Stimulated activated CD4-positive, alpha-beta T cell treated with anti-CD3 and anti-CD28 coated beads, TNF-alpha, amount 100 ng/mL, for 1 hour (primary cell): ENCODE measurements at places on chromosomes 1 and 21.

DNA sequence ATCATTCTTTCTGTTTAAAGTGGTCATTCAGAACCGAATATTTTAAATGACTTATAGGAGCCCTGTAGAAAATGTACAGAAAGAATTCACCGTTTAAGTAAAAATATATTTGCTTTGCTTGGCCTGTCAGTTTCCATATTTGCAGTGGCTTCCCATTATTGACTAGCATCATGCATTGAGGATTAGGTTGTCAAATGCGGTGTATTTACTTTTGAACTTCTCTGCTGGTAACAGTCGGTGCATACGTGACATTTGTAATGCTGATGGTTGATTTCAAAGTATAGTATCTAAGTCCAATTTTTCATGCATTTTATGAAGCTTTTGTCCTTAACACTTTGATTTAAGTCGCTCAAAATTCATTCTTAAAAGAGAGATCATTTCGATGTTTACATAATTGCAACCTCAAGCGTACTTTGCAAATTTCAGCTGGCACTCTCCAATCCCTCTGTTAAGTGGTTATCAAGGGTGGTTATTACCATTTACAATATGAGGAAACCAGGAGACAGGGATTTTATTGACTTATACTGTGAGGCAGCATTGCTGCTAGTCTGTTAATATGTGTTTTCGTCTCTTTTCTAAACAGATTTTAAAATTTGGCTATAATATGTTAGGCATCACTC lies 201.6 kb downstream of the SDCCAG8 start:
- DNase-seq = no peak

DNA sequence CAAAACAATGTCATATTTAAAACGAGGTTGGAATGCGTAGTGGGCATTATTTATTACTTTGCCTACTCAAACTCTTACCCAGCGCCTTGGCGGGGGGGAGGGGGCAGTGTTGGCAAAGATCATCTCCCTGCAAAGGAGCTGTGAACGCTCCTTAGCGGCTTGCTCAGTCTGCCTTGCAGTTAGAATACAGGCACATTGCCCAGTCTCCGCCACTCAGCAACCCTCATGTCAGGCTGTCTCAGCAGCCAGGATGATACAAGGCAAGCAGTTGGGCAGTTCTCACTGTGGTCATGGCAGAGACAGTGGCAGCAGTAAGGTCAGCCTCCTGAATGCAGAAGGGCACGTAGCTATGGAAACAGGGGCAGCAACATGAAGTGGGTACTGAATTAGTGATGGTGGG lies 170.4 kb upstream of the KCNK2 start:
- DNase-seq = no peak

- no peak for DNase-seq
Measured at GRCh38 chr1:184296466-184297243, 90.2 kb upstream of the C1orf21 start.

- peak; percentile 5 for DNase-seq
Measured at GRCh38 chr1:174875306-174875705, 124.4 kb upstream of the CACYBP start.

GRCh38 chr1:174998569-174999215 lies 1.1 kb upstream of the CACYBP start:
- DNase-seq = peak; percentile 23

DNA sequence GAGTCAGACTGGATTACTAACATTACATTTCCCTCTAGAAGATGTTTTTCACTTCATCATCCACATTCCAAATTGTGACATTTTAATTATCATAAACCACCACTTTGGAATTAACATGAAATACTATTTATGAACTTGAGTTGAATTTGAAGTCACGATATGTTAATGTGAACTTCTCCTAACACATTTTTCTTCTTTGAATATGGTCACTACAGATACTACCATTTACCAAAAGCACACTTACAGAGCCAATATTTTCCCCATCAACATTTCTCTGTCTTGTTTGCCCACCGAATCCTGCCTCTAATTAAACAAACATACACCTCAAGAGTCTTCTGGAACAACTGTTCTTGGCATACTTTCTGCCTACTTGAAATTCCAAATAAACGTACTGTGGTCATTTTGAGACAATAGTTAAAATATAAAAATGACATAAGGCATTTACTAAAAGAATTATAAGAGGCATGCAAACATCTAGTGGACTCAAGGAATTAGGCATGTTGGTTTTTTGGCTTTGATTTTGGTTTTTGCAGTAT lies 177.4 kb downstream of the AKT3 start:
- no peak for DNase-seq

DNA sequence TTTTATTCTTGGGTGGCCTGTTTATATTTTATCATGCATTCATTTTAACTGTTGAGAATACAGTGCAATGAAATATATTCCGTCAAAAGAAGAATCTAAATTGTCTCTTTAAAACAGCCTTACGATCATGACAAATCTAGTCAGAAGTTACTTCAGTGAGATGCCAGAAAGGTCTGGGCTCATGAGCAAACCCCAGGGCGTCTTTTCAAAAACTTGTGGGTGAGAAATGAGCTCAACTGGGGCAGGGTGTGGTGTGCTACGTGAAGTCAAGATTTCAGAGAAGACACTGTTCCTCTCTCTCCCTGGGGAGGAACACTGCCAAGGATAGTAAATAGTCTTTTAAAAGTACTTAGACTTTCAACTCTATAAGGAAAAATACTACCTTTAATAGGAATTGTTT lies 13.4 kb upstream of the UAP1 start:
- no peak for DNase-seq

- no peak for DNase-seq
Measured at GRCh38 chr1:202956969-202957368, 1.1 kb downstream of the ADIPOR1 start.

DNA sequence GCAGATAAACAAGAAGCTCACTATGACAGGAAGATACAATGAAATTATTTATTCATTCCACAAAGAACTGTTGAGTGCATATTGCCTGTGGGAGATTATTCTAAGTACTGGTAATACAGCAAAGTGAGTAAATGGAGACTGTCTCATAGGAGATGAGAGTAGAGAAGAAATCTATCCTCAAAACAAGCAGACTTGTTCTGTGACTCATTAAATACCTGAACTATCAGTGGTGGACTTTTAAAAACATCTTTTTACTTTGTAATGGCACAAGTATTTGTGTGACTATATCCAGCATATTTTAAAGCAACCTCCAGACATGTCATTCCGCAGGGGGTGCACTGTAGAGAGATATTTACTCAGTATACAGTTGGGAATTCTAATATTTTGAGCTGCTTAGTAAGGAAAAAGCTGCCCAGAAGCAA lies 259.2 kb downstream of the FMN2 start:
- no peak for DNase-seq

DNA sequence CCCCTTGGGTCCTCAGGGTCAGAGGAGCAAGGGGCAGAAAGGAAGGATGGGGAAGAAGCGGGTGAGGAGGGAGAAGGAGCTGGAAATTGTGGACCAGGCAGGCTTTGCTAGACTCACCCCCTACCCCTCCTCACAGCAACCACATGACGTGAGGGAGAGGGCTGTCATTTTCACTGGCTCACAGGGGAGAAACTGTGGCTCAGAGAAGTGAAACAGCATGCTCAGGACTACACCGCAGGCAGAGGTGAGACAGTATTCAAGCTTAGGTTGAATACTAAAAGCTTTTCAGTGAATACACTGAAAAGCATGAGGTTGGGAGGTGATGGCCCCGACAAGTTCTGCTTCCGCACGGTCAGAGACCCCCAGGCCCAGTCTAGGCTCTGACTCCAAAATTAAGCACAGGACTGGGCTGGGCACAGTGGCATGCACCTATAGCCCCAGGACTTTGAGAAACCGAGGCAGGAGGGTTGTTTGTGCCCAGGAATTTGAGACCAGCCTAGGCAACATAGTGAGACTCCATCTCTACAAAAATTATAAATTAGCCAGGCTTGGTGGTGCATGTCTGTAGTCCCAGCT lies 1.2 kb upstream of the CLEC20A start:
- DNase-seq = no peak

GRCh38 chr1:19138958-19139581 lies 71.0 kb downstream of the UBR4 start:
- no peak for DNase-seq

DNA sequence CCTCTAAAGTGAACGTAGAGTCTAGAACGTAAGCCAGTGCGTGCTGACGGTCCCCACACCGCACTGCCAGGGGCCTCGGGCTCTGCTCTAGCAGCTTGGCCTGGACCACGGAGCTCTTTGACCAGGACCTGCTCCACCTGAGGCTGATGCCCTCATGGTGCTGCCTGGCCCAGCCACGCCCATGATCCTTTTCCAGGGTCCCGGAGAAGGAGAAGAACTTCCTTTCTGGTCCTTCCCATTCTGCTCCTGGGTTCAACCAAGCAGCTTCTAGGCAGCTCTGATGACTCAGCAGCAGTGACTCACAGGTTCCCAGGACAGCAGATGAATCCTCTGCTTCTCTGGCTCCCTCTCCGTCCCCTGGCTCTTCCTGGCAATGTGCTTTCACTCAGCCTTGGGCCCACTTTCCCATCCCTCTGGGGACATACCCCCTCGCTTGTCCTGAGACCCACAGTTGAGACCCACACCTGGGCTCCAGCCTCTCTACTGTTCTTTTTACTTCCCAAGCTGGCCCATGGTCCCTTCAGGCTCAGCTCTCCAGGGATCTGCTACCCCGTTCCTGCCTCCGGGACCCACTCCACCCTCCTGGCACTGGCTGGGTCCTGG lies 246.3 kb upstream of the RAB4A start:
- DNase-seq = no peak

- no peak for DNase-seq
Measured at GRCh38 chr1:198102454-198102827, 54.4 kb upstream of the NEK7 start.

GRCh38 chr1:239619190-239619589 lies 232.8 kb downstream of the CHRM3 start:
- no peak for DNase-seq

GRCh38 chr1:222048094-222048595 lies 306.3 kb upstream of the DUSP10 start:
- no peak for DNase-seq

GRCh38 chr1:201504179-201504631 lies 2.7 kb downstream of the CSRP1 start:
- DNase-seq = no peak

DNA sequence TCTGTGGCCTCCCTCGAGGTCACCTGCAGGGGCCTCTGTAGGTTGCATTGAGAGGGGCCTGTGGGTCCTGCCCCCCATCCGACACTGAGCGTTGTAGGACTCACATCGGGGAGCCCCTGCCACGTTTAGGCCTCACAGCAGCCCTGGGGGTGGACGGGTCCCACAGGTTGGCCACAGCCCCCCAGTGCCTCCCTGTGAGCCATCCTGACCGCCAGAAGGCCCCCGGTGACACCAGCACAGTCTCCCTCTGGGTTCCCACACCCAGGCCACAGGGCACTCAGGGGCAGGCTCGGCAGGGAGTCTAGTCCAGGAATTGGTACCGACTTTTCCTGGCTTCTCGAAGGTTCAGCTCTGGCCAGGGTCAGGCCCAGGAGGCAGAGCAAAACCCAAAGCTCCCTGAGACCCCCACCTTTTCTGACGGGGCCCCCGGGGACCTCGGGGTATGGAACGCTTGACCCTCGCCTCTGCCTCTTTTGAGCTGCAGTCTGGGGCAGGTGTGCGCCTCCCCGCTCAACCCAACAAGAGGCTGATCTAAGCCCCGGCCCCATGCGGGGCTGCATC lies 13.9 kb upstream of the POFUT2 start:
- DNase-seq = no peak

GRCh38 chr1:28411656-28412055 lies 42.1 kb downstream of the PHACTR4 start:
- no peak for DNase-seq

GRCh38 chr1:167202049-167202448 lies 18.6 kb upstream of the POU2F1 start:
- no peak for DNase-seq

DNA sequence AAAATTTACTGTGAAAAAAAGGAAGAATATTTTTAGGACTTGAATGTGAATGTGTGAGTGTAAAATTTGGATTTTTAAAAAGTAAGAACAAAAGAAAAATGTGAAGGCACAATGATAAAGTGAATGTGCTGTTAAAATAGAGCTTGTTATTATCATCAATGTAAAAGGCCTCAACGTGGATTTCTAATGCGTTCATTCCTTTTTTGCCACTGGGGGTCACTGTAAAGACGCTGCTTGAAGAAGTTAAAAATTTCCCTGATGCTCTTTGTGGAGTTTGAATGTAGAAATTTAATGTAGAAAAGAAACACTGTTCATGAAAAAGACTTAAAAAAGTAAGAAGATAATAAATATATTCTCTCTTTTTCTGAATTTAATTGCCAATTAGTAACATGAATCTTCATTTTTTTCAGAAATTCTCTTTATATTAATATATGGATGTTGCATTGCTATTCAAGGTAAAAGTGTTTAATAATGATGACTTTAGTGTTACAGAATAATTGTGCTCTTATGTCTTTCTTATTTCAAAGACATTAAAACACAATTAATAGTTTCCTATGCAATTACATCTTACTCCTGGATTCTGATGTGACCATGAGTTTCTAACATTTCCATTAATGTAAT lies 161.5 kb downstream of the DNM3 start:
- no peak for DNase-seq

- DNase-seq = no peak
Measured at GRCh38 chr1:214544791-214545190, 6.6 kb downstream of the PTPN14 start.

DNA sequence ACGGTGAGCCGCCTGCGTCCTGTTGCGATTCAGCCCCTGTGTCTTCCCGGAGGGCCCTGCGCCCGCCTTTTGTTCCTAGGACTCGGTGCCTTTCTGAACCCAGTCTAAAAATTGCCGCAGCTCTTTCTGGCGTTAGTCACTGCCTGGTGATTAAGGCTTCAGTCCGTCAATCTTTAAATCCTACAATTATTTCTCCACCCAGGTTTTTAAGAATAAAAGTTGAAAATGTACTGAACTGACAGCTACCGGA lies 16.2 kb upstream of the PDXK start:
- DNase-seq = no peak

GRCh38 chr1:160284220-160284781 lies 632 bp downstream of the PEX19 start:
- no peak for DNase-seq

- DNase-seq = no peak
Measured at GRCh38 chr1:170791941-170792340, 128.0 kb downstream of the PRRX1 start.

DNA sequence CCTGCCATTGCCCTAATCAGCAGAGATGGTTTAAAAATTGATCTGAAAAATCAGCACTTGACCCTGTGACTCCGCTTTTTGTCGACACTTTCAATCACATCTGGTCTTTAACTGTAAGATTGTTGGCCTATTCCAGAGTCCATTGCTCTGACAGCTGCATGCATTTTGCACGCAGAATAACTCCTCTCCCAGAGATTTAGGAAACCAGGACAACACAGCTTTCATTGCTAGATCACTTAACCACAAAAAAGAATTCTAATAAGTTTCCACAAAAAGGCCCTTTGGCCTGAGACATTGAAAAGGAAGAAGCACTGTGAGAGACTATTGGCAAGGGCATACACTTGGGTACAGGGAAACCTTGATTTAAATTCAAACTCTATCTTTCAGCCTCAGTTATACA lies 373.1 kb downstream of the TGFB2 start:
- no peak for DNase-seq

DNA sequence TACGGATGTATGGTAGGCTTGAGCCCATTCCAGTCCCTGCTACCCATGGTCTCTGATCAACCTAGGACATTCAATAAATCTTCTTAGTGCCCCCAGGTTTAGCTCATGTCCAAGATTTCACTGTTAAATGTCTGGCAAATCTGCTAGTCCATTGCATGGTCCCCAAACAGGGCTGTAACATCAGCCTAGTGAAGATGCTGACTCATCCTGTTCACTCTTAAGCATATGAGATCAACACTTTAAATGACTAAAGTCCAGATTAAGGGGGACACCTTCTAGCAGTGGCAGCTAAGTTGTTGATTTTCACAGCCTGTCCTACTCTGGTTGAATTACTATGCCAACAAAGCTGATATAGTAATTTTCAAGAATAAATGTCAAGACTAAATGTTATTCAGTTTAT lies 46.5 kb upstream of the NUF2 start:
- no peak for DNase-seq
